Activated naive CD4-positive, alpha-beta T cell treated with anti-CD3 and anti-CD28 coated beads, Interleukin-2, amount 50 U/mL, for 16 hours (primary cell): ENCODE measurements at places on chromosomes 1 and 21.

- DNase-seq: no peak
Measured at GRCh38 chr1:178986204-178986603, 39.5 kb upstream of the FAM20B start.

DNA sequence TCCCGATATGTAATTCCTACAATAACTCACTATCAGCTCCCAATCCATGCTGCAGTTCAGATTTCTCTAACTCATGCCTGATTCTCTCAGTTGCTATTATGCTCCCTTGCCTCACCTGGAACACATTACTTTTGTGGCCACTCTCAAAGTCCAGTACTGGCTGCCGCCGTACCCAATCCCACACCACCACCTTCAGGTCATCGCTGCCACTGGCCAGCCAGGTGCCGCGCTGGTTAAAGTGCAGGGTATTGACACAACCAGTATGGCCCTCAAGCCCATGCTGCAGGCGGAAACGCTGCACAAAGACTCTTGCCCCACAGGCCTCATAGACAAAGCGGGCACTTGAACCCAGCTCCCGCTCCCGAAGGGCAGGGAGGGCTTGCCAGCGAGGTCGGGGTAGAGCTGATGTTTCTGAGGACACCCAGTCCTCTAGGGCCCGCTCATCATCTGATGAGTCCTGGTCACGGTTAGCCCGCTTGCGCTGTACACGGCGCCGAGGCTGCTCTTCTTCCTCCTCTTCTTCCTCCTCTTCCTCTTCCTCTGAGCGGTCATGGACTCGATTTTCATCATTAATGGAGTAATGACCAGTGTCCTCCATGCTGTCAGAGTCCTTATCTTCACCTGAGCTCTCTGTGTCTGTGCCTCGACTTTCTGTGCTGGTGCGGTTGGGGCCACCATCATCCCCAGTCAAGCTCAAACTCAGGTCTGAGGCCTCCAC is 22.6 kb downstream of the DCAF8 start:
- no peak for DNase-seq

GRCh38 chr1:150233359-150234308 is 2.3 kb downstream of the ANP32E start:
- peak; percentile 60 for DNase-seq

- no peak for DNase-seq
Measured at GRCh38 chr1:94660994-94661393, 119.4 kb upstream of the F3 start.

GRCh38 chr21:32257962-32258785 is 20.7 kb downstream of the MIS18A start:
- peak; percentile 17 for DNase-seq
